Renal cortical epithelial cell (primary cell): ENCODE measurements at places on chromosomes 2 and 18. TPM values are rescaled to one million over a fixed set of nuclear protein-coding genes. Genes with fewer than 3 reads are reported as not detected.

Gene CD28
- total RNA-seq: not detected in 2 replicates

Gene NEURL3
- 9.0 and 31.1 TPM in 2 replicates for total RNA-seq

Gene PDCD1
- total RNA-seq: 0.15 TPM in 1 of 2 replicates, not detected in the other

Gene CLEC4F
- total RNA-seq: not detected in 2 replicates

Gene FNDC4
- total RNA-seq: 25.6 and 30.4 TPM in 2 replicates

Gene FAM228A
- 0.05 and 0.35 TPM in 2 replicates for total RNA-seq

Gene KRTCAP3
- total RNA-seq: 0.85 and 3.5 TPM in 2 replicates

Gene ASIC4
- total RNA-seq: not detected in 2 replicates

Gene MXD1
- total RNA-seq: 4.7 and 8.0 TPM in 2 replicates

Gene ALPP
- not detected in 2 replicates for total RNA-seq

DNA sequence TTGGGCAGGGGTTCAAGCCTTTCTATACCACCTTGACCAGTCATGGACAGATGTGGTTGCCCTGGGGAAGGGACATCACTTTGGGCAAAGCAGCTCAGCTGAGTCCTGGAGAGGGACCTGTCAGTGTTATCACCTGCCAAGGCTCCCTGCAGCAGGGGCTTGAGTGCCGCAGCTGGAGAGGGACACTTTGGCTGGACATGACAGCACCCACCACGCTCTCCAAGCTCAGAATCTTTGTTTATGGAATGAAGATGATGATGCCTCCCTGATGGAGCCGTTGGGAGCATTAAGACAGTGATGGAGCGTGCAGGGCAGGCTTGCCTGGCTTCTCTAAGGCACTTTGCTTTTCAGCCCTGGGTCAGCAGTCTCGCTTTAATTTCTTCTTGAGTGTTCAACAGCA is 4.3 kb upstream of the TFCP2L1 start:
- no peak for DNase-seq

DNA sequence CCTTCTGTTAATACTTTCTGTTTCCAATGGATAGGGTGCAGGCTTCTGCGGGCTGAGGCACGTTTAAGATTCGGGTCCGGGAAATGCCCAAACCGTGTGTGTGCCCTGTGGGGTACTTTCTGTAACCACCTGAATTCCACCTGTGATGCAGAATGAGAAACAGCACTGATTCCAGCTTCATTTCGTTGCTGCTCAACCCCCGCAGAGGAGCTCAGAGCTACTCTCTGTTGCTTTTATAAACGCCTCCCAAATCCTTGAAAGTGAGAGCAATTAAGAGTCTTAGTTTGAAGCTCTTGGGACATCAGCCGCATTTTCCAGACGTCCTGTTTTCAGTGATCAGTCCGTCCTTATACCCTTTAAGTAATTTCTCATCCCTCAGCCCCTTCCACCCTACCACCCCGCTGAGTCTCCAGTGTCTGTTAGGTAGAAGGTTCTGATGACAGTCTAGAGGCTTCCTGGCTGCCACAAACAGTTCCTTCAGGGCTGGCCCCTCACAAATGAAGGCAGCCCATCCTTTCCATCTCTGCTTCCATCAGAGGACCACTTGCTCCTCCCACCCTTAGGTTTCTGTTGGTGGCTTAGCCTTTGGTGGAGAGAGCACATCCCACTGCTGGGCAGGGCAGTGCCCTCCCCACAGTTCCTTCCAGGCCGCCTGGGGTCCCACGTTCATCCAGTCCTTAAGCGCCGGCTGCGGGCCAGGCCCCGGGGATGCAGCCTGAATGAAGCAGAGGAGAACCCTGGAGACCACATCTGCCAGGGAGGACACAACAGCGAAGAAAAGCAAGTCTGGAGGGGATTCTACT is 230.1 kb downstream of the SEPTIN10 start:
- DNase-seq: no peak

DNA sequence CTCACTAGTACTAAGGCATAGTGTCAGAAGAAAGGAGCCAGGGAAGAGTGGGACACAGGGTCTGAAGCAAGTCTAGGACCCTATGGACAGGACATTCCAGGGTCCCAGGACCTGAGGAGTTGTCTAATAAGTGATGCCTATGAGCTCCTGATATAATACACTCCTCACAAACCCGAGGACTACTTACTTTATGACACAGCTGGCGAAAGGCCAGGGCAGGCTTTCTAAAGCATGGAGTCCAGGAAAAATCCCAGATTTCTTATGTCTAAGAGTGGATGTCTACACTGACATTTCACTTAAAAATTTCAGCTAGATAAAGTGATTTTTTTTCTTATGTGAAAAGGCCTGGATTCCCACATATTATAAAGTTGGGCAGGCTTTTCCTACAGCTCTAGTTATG is 502.2 kb upstream of the SETBP1 start:
- no peak for DNase-seq

DNA sequence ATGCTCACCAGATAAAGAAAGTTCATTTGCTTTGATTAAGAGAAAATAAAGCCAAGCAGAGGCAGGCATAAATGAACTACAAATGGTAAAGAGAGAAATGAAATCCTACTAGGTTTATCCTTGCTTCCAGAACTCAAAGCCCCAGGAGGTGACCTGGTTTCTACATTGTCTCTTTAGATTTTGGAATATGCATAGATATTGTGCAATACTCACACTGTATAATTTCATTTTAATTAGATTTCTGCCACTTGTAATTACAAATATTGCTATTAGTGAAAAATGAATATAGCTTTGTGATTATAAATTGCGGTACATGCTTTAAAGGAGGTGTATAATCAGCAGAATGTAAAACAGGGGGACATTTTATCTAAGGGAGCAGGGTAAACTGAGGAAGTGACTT is 76.9 kb upstream of the NRXN1 start:
- DNase-seq: no peak

DNA sequence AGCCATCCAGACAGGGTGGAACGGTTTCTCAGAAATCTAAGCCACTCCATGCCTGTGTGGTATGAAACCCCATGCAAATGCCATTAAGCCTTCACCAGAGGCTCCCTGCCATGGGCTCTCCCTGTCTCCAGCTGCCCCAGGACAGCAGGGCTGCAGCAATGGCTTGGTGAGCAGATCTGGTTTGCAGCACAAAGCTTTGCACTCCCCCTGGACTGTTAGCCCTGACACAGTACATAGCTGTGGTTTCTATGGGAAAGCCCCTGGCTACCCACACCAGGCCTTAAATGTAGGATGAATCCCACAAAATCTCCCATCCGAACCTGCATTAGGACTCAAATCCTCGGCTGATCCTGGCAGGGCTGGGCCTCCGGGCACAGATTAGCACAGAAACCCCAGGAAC is 291.6 kb downstream of the TNS1 start:
- peak; percentile 61 for DNase-seq

- no peak for DNase-seq
Observed at GRCh38 chr2:236794176-236794957, 224.7 kb downstream of the ACKR3 start.

- DNase-seq: peak; percentile 84
Observed at GRCh38 chr18:11994336-11994702, 13.0 kb downstream of the IMPA2 start.

DNA sequence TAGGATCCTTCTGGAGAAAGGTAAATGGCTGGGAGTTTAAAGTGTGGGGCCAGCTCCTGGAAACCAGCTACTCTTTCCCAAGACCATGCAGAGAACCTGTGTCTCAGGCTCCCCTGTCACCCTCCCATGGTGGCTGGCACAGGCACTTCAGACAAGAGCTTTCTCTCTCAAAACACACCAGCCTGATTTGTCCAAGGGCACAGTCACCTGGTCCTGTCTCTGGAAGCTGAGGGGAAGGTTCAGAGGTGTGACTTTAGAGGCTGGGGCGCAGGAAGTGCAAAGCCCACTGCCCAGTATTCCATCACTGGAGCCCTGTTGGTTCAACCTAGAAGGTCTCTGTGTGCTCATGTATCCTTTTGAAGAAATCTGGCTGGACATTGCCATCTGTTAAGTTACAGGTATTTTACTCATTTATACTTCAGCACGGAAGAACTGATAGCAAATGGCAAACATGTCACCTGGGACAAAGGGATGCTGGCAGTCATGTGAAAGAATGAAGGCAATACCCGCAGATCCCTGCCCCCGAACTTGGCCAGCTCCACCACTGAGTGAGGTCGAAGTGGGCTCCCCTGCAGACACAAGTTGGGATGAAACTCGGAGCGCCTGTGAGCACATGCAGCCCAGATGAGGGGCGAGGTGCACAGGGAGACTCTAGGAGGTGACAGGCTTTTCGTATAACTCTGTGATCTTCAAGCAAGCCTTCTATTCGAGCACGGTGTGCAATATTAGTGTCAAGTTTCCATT is 96.9 kb upstream of the MGAT4A start:
- no peak for DNase-seq

- DNase-seq: no peak
Observed at GRCh38 chr2:172607379-172607928, 51.6 kb downstream of the PDK1 start.

- no peak for DNase-seq
Observed at GRCh38 chr18:49663899-49664890, 102.3 kb downstream of the LIPG start.

GRCh38 chr2:156649596-156649995 is 213.4 kb downstream of the GPD2 start:
- DNase-seq: no peak

- no peak for DNase-seq
Observed at GRCh38 chr18:49566217-49566770, 4.4 kb downstream of the LIPG start.

DNA sequence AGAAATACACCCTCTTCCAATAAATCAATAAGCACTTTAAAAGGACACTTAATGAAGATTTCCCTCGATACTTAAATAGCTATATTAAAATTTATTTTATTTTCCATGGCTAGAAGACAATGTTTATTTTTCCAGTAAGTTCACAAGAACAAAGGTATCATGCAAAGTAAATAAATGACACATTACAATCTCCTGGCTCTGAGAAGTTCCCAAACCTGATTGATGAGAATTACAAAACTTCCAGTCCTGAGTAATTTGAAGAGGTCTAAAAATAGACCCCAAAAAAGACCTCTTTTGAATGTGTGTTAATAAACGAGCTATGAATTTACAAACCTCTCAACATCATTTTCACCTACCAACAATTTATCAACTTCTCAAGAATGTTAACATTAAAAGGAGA is 1.5 kb upstream of the PEX13 start:
- DNase-seq: peak; percentile 32

DNA sequence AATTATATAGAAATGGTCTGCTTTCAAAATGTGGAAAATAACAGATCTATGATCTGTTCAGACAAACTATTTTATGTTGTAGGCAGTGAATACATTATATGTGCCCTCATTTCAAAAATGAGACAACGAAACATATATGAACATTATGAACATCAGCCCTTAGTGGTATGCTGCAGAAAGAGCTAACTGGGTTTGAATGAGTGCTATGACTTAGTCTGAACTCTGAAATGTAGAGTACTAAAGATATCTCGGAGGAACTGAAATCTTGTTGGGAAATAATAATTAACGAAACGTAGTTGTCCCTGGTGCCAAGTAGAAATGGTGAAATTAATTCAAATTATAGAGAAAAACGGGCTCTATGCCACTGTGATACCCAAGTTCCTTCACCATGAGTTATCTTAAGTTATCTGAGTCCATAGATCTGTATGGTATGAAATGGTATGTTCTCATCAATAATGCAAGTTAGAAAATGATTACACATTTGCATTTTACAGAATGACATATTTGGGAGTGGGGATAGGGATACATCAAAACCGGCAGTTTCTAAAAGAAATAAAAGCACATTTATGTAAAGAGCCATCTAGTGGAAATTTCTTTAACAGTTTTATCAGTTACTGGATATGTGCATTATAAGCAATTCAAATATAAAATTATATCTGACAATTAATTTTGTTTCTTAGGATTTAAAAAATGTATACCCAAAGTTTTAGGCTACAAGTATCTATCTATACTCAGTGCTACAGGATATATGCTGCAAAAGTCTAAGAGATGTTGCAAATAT is 26.7 kb downstream of the STARD6 start:
- peak; percentile 4 for DNase-seq

- DNase-seq: no peak
Observed at GRCh38 chr18:62880673-62881364, 165.5 kb downstream of the PHLPP1 start.

GRCh38 chr18:44626807-44627206 is 53.9 kb upstream of the SETBP1 start:
- DNase-seq: no peak

- DNase-seq: peak; percentile 18
Observed at GRCh38 chr2:100008956-100009355, 133.4 kb downstream of the AFF3 start.

GRCh38 chr2:228649447-228649846 is 468.0 kb upstream of the SPHKAP start:
- DNase-seq: no peak

- no peak for DNase-seq
Observed at GRCh38 chr2:19810637-19811036, 91.1 kb downstream of the TTC32 start.
